Uterus (tissue), 4 donors: ENCODE measurements at places on chromosomes 2 and 18. TPM values are rescaled to one million over a fixed set of nuclear protein-coding genes. Genes with fewer than 3 reads are reported as not detected.

AQP12B gene
- not detected for total RNA-seq

TCF23 gene
- 84.6 TPM for total RNA-seq

SIX3 gene
- not detected for total RNA-seq

FER1L5 gene
- total RNA-seq, result not detected

LRP1B gene
- not detected for total RNA-seq

SNTG2 gene
- 46.2 TPM for total RNA-seq

IL36A gene
- total RNA-seq, result not detected

PPP1R1C gene
- total RNA-seq, result 1.1 TPM

SERPINB2 gene
- total RNA-seq, result 8.2 TPM

RNF152 gene
- total RNA-seq, result 86.1 TPM

ITGA4 gene
- 0.51 TPM for total RNA-seq

COL4A4 gene
- total RNA-seq, result 0.76 TPM

FOSL2 gene
- 134 TPM for total RNA-seq

RNU2-63P gene
- not detected for total RNA-seq

G6PC2 gene
- not detected for total RNA-seq

DCDC2C gene
- not detected for total RNA-seq

SLC38A11 gene
- total RNA-seq, result 2.2 TPM

TXNDC2 gene
- 0.07 TPM for total RNA-seq

CRYGC gene
- not detected for total RNA-seq

CASP8 gene
- total RNA-seq, result 27.4 TPM

SERPINB12 gene
- not detected for total RNA-seq

NT5DC4 gene
- total RNA-seq, result not detected

SERPINB7 gene
- not detected for total RNA-seq

EMILIN2 gene
- total RNA-seq, result 55.3 TPM

PLGLB2 gene
- 0.26 TPM for total RNA-seq

KRTCAP3 gene
- total RNA-seq, result not detected

ACKR3 gene
- total RNA-seq, result 34.4 TPM

PLA2R1 gene
- 25.4 TPM for total RNA-seq

C1GALT1C1L gene
- total RNA-seq, result 1.5 TPM

IKZF2 gene
- 4.1 TPM for total RNA-seq

SLC11A1 gene
- total RNA-seq, result 0.26 TPM

PXDN gene
- total RNA-seq, result 26.6 TPM

CCDC88A gene
- total RNA-seq, result 37.7 TPM

CD302 gene
- total RNA-seq, result 58.1 TPM
